ENCODE measurements at places on chromosomes 13 and 19.

DNA sequence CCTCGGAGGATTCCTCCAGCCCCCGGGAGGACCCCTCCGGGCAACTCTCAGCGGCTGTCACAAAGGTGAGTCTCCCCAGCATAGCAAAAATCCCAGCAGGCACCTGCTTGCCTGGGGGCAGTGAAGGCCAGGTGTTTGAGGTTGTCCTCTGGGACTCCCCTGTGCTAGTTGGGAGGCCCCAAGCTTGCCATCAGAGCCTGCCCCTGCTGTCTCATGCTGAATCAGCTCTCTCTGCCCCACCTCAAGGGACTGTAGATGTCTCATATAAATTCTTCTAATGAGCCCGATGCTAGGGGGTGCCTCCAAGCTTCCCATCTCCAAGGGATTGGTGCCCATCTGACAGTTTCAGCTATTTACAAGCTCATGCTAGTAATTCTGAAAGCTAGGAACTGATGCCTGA lies 53.6 kb downstream of the NWD1 start:
- DNase-seq = no peak

DNA sequence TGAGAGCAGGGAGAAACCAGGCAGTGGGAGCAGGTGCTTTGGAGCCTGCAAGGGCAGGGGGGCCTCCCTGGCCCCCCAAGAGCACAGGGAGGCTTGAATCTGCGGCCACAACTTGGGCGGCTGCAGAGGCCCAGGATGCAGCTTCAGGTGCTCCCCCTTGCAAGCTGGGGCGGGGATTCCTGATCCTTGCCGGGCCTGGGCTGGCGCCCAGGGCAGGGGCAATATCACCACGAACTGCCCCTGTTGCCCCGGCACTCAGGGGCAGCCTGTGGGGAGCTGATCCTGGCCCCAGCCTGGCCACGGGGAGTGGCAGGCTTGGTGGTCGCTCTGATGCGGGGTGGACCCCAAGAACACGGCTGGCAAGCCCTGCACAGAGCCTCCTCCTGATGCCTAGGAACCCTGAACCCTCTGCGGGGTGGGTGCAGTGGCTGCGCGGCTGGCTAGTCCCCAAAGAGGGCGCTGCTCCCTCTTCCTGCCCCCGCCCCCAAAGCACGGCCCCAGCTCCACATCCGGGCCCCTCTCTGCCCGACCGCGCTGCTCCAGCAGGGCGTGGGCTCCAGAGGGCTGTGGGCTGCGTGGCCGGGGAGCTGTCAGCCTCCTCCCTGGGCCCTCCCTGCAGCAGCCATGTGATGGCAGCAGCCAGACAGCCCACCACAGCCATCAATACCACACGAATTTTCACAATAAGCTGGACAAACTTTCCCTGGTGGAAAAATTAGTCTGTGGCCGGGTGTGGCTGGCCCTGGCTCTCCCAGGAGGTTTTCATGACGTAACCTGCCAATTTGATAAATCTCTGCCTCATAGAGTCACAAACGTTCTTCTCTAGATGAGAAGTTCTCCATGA lies 21.0 kb downstream of the TNFSF9 start:
- DNase-seq = peak; percentile 32

DNA sequence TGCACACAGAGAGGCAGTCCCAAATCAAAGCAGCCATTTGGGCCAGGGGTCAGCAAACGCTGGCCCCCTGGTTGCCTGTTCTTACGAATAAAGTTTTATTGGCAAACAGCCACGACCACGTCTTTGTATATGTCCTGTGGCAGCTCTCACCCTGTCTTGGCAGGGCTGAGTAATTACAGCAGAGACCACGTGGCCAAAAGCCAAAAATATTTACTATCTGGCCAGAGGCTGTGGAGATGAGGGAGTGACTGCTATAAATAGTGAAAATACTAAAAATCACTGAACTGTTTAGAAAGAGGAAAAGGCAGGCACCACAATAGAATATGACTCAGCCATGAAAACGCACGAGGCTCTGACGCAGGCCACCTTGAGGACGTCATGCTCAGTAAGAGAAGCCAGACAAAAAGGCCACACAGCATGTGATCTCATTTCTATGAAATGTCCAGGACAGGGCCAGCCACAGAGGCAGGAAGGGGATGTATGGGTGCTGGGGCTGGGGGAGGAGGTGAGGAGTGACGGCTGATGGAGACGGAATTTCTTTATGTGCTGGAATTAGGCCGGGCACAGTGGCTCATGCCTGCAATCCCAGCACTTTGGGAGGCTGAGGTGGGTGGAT lies 29.4 kb downstream of the SMIM24 start:
- DNase-seq = no peak

DNA sequence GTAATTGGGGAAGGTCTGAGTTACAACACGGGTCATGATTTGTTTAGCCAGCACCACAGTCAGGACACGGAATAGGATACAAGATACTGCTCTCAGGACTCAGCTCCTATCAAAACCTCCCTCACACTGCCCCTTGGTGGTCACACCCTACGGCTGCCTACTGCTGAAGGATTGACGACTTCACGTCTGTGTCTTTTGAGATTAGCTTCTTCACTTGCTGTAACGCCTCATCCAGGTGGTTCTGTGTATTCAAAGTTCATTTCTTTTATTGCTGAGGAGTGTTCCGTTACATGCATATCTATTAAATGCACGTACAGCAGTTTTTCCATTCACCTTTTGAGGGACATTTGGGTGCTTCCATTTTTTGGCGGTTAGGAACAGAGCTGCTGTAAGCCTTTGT lies 46.3 kb downstream of the URI1 start:
- no peak for DNase-seq

GRCh38 chr13:36910545-36910944 lies 9.5 kb downstream of the SMAD9 start:
- DNase-seq = no peak

DNA sequence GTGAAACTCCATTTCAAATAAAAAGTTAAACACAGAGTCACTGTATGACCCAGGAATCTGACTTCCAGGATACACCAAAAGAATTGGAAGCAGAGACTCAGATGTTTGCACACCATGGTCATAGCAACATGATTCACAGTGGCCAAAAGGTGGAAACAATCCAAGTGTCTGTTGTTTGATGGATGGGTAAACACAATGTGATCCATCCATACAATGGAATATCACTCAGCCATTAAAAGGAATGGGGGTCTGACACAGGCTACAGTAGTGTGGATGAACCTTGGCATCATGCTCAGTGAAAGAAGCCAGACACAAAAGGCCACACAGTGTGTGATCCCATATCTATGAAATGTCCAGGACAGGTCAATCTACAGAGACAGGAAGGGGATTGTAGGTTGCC lies 174.3 kb downstream of the PTPRS start:
- no peak for DNase-seq

DNA sequence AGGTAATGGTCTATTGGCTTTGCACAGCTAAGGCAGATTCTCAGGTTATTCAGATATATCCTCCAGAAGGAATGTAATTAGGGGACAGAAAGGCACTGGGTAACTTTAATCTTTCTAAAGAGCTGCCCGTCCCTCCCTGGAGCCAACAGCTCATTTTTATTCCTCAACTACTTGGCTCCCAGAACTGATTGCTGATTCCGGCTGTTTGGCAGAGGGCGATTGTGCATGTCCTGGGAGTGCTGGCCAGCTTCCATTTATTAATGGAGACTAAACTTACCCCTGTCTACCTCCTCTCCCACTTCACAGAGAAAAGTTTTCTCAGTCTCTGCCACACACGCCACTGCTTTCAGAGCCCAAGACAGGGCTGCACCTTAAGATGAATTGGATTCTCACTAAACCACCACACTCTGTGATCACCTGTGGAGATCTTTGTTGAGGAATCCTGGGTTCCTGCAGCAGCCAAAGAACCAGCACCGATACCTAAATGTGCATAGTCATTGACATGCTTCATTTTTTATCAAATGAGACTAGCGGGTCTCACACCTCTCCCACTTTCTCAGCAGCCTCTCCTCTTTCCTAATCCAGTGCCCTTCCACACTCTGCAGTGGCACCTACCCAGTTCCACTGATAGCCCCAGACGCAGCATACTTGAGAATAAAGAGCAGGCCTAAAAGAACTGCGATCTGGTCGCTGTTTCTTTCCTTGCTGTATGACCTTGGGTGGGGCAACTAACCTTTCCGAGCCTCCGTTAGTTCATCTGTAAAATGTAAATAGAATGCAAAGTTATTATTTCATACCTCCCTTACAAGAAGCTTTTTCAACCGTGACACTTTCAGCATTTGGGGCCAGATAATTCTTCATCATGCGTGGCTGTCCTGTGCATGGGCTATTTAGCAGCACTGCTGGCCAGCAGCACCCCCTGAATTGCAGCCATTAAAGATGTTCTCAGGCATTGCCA lies 648.7 kb downstream of the UQCRFS1 start:
- no peak for DNase-seq

DNA sequence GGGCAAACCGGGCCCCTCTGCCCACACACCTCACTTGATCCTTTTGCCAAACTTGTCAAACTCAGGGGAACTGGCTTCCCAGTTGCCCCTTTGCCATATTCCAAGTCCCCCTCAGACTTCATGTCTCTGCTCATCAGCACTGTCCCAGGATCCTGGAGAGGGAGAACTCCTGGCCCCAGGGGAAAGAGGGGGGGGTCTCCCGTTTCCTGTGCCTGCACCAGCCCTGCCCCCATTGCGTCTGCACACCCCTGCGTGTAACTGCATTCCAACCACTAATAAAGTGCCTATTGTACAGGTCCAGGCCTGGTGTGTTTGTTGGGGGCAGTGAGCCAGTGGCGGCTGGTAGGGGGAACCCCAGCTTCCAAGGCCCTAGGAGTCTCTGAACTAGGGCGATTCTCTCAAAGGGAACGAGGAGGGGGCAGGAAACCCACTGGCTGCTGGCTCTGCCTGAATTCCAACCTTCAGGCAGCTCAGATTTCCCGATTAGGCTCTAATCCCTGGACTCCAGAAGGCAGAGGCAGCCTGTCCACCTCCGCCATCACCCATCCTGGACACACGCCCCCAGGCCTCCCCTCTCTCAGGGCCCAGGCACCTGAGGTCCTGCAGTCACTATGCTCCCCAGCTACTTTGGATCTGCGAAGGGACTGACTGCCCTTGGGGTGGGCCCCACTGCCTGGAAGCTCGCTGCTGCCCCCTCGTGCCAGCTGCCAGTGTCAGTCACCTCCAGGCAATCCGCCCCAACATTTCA lies 9.7 kb upstream of the ILF3 start:
- DNase-seq = peak; percentile 89

- no peak for DNase-seq
Observed at GRCh38 chr13:75825594-75825993, 189.5 kb downstream of the LMO7 start.

- DNase-seq = no peak
Observed at GRCh38 chr13:46562581-46562980, 9.6 kb downstream of the LRCH1 start.

DNA sequence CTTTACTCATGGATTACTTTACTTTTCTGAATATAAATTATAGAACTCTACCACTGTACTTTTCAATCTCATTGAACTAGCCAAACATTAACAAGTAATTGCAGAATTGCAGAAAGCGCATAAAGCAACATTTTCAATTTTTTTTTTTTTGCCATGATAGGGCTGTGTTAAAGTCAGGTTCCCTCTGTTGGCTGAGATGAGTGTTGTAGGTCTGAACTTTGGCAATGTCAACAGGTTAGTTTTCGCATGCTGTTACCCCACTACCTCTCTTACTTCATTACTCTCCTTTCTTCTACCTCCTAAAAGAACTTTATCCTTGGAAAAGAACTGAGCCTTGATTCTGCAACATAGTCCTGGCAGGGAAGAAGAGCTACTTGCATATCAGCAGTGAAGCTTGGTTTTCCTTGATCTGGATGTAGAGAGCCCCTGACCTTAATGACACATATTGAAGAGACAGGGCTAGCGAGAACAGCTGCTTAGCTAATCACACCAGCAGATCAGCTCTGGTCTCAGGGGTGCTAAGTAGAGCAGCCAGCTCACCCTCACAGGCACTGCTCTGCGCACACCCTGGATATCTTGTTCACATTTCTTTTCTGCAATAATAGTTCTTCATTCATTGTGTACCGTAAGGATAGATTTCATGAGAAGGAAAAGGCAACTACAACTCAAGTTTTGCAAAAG lies 119.5 kb downstream of the FLT1 start:
- DNase-seq = no peak

- no peak for DNase-seq
Observed at GRCh38 chr13:66655847-66656454, 574.2 kb downstream of the PCDH9 start.

- no peak for DNase-seq
Observed at GRCh38 chr13:104769545-104769944, 1703.3 kb upstream of the SLC10A2 start.

GRCh38 chr13:57946361-57946760 lies 314.8 kb downstream of the PCDH17 start:
- no peak for DNase-seq

DNA sequence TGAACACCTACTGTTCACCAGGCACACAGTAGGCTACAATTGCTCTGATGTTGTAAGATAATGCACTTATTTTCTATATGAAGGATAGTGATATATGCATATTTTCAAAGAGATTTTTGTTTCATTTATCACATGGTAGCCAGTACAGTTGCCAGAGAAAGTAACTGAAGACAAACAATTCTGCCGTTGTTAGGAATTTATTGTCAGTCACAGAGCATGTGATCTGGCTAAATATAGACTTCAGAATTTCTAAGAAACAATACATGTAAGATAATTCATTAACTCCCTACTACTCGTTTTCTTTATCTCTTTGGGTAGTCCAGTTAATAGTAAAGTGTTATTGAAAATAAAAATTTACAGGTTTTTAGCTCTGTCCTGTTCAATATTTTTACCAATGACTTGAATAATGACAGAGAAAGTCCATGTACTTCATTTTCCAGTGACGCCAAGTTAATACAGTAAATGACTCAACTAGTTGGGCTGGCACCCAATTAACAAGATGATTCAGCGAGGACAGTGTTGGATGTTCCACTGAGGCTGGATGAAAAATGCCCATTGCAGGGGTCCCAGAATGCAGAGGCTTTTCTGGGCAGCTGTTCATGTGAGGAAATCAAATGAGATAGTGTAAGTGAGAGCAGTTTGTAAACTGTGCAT lies 35.6 kb downstream of the GJA3 start:
- no peak for DNase-seq

GRCh38 chr13:73421310-73421912 lies 362.6 kb downstream of the KLF5 start:
- DNase-seq = no peak

- no peak for DNase-seq
Observed at GRCh38 chr19:56083668-56084067, 37.4 kb downstream of the ZNF787 start.

- DNase-seq = no peak
Observed at GRCh38 chr19:4609878-4610511, 29.3 kb upstream of the TNFAIP8L1 start.

GRCh38 chr19:37975596-37976515 lies 68.8 kb downstream of the SIPA1L3 start:
- no peak for DNase-seq

GRCh38 chr13:78977311-78977710 lies 318.4 kb upstream of the OBI1 start:
- no peak for DNase-seq

- no peak for DNase-seq
Observed at GRCh38 chr19:29927944-29928625, 14.0 kb upstream of the URI1 start.

GRCh38 chr19:48110350-48110966 lies at the start of gene PLA2G4C:
TSS of gene PLA2G4C (minus strand) at chr19:48110817. CDS start at chr19:48106529, 4,288 bp downstream.
- peak; percentile 78 for DNase-seq
